ENCODE measurements at places on chromosomes 6 and 20.

DNA sequence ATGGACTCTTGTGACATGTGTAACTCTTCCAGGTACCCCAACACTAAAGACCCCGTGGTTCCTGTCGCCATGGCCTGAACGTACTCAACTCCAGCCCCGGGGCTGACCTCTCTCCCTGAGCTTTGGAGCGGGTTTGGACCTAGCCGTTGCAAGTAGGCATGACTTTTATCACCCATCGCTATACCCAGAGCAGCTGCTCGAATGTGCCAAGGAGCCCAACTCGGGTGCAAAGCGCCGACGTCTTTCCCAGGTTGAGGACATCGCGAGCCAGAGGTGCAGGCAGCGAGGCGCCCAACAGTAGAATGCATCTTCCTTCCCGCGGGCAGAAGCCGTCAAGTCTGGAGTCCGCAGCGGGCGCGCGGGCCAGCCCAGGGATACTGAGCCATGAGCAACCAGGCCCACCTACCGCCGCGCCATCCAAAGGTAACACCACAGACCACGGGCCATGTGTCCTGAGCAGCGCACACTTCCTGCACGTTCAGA is 5.7 kb upstream of the LAMP5 start:
- no peak for DNase-seq

DNA sequence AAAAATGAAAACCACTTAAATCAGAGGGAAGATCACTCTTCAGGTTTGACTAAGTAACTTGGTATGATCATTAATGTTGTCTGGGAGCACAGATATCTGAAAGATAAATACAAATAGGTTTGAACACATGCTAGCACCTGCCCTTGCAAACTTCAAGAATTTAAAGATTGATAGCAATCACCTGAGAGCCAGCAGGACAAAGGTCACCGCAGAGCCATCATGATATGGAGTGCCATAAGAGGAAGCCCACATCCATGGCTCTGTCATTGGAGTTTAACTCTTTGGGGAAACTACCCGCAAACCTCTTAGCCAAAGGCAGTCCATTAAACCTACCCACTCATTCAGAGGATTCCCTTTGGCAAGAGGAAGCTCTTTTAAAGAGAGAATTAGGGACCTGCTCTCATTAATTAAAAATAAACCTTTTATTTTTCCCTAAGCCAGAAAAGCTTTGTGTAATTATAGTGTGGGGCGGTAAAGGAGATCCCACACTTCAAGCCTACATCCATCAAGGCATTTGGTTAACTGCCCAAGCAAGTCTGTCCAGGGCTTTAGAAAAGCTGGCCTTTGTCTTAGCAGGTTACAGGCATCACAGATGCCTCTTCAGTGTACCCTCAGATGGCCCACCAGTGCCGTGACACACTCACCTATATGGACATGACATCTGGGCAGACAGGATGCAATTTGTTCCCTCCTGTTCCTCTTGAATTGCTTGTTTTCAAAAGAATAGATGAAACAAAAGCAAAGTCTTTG is 73.0 kb downstream of the SASH1 start:
- DNase-seq: no peak

DNA sequence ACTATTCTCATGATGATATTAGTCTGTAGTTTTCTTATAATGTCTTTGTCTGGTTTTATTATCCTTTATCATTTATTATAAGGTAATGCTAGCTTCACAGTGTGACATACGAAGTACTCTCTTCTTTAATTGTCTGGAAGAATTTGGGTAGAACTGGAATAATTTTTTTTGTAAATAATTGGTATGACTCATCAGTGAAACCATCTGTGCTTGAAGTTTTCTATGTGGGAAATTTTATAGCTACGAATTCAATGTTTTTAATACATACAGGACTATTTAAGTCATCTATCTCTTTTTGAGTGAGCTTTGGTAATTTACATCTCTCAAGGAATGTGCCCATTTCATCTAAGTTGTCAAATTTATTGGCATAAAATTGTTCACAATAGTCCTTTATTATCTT is 86.3 kb downstream of the SOD2 start:
- DNase-seq: no peak

DNA sequence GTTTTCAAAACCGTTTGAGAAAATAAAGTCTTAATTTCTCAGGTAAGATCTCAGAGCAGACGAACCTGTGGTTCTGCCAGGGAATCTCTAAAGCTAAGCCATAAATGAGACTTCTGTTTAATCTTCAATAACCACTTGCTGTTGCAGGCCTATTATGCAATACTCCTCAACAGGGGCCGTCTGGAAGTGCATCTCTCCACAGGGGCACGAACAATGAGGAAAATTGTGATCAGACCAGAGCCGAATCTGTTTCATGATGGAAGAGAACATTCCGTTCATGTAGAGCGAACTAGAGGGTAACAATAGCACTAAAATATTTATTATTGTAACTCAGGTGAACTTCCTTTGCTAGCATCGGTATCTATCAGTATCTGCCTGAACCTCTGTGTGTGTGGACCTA is 223.7 kb downstream of the ARHGAP18 start:
- no peak for DNase-seq

- DNase-seq: no peak
Observed at GRCh38 chr6:53985366-53985765, 125.9 kb upstream of the MLIP start.

- no peak for DNase-seq
Observed at GRCh38 chr6:153858529-153858928, 180.5 kb upstream of the OPRM1 start.

Measured in non-pigmented ciliary epithelial cell (primary cell).